ENCODE measurements at places on chromosomes 11 and 22.

- no peak for DNase-seq
These were observed 76.0 kb downstream of the BCR start for GRCh38 chr22:23256171-23256932.

DNA sequence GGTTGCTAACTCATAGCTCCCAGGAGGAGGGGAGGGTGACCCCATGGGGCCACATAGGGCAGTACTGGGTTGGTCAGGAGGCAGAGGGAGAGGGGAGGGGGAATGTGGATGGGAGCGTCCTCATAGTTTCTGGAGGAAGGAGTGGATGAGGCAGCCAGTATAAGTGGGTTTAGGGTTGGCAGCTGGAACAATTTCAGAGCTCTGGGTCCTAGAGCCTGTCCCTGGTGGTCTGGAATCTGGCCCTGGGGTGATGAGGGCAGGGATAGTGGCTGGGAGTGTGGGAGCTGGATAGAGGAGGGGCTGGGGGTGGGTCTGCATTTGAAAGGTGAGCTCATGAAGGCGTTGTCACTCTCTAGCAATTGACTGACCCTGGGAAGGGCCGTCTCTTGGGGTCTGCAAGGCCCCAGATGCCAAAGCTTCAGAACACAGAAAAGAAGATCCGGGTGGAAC is 5.3 kb upstream of the MRGPRG start:
- no peak for DNase-seq

DNA sequence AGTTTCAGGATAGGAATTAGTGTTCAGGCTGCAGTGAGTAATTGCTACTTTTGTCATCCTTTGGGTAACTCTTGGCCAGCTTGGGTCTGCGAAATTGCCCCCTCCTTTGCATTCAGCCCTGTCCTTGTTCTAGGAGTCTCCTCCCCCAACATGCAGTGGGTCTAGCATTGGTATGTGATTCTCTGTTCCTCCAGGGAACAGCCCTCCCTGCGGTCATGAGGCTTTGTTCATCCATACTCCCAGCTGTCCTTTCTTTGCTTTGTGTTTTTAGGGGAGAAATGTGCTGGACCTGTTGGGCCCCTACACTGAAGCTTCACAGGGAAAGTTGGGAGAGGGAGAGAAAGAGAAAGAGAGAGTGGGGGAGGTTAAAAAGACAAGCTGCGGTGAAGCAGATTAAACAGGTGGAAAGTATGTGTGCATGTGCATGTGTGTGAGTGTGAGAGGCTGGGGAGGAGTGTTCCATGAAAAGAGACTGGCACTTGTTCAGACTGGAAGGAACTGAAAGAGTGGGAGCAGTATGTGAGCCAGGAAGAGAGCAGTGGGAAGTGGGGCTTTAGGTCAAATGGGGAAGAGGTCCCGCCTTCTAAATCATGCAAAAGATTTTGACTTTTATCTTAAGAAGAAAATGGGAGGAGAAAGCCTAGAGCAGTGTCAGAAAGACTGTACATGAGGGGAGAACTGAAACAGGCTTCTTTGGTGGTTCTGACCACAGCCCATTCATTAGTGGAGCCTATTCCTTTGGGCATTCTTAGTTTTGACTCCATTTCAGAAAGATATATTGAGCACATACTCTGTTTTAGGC is 17.9 kb upstream of the SESN3 start:
- no peak for DNase-seq

DNA sequence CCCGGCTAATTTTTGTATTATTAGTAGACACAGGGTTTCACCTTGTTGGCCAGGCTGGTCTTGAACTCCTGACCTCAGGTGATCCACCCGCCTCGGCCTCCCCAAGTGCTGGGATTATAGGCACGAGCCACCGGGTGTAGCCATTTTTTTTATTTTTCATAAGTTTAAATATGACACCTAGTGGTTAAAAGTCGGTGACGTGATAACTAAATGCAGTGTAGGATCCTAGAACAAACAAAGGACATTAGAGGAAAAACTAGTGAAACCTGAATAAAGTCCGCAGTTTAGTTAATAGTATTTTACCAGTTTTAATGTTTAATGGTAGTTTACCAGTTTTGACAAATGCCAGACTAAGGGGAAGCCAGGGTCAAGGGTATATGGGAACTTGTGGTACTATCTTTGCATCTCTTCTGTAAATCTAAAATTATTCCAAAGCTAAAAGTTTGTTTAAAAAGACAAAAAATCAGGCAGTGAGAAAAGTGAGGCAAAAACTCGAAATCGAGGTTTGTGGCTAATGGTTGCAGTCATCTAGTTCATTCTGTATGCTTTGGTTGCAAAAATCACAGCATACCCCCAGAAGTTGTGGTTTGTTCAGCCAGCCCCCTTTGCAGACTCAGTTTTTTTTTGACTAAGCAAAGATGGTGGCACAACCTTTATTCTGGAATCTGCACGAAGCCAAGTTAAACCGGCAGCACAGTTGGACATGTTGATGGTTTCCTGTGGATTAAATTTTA is 29.6 kb downstream of the TOM1 start:
- DNase-seq = no peak

GRCh38 chr11:72939031-72939430 is 124.8 kb downstream of the ATG16L2 start:
- no peak for DNase-seq

- DNase-seq = no peak
These were observed 44.5 kb downstream of the PDE3B start for GRCh38 chr11:14687943-14688627.

Measured in activated CD4-positive, alpha-beta T cell treated with anti-CD3 and anti-CD28 coated beads, Interleukin-2, amount 50 U/mL, for 48 hours (primary cell).